ENCODE measurements at places on chromosomes 16 and 17.

GRCh38 chr17:32512328-32512727, 25.5 kb downstream of the CDK5R1 start:
- no peak for DNase-seq

- no peak for DNase-seq
Measured at GRCh38 chr17:49439305-49439672, 24.6 kb upstream of the PHB1 start.

- no peak for DNase-seq
Measured at GRCh38 chr16:56334761-56335160, 90.6 kb downstream of the AMFR start.

DNA sequence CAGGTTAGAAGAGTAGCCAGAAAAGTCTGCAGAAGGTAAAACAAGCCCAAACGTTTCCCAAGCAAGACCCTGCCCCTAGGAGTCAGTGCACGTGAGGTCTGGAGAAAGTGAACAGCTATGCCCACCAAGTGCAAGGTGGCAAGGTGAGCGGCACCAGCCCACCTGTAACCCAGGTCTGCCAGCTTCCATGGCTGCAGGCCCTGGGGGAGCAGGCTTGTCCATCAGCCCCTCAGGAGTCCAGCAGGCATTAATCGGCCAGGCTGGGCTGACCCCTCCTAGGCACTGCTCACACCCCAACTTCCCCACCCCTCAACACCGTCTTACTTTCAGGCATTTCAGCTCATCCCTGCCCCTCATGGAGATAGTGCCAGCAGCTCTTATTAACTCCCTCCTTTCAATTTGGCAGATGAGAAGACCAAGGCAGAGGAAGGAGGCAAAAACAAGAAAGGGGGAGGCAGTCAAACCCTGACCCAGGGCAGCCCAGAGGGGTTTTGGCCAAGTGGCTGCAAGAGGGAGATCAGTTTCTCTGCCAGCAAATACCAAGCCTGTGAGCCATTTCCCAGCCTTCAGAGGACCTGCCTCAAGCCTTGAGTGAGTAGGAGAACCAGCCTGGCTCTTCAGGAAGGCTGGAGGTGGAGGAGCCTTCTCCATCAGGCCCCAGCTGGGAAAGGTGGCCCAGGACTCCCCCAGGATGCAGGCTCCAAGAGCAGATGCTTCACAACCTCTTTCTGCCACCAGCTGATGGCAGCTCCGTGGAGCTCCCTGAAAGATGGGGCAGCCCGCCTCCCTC, 14.7 kb downstream of the BEAN1 start:
- no peak for DNase-seq

DNA sequence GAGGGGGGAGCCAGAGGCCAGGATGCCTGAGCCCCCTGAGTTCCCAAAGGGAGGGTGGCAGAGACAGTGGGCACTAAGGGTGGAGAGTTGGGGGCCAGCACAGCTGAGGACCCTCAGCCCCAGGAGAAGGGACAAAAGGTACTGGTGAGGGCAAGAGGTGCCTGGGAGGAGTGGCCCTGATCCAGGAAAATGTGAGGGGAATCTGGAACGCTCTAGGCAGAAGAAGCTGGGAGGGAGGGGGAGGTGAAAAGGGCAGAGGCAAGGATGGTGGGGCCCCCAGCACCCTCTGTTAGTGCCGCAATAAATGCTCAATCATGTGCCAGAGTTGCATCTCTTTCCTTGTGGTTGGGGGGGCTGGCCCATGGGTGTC, 1.1 kb downstream of the TCAP start:
- no peak for DNase-seq

DNA sequence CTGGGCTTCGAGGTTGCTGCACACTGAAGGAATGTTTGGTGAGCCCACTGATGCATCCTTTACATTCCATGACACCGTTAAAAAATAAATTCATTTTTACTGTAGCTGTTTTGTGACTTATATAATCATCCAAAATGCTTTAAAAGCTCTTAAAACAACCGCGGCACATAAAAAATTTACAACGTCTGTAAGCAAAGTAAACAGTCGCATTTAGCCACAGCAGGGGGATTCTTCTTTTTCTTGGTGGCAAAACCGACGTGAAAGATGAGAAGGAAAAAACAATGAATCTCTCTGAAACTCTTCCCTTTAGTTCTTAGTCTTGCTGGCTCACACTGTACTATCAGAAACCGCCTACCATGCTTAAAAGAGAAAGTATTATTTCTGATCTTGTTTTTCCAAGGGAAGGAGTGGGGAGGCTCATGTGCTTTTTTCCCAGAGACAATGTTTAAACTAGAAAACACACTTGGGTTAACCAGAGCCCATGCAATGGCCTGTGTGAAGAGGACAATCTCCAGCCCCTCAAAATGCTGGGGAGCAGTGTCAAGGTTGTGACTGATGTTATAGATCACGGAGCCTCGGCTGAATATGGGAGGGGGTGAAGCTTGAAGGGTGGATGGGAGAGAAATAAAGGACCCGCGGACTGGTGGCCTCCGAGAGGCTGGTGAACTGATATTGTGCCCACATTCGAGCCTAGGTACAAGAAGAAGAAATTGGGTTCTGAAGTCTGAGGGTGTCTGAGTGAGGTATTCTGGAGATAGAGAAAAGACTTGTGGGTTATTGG, 91.1 kb downstream of the IRF8 start:
- no peak for DNase-seq

- DNase-seq, result no peak
Measured at GRCh38 chr17:877630-878029, 95.5 kb downstream of the MRM3 start.

- no peak for DNase-seq
Measured at GRCh38 chr17:77613627-77614026, 344.9 kb upstream of the TNRC6C start.

DNA sequence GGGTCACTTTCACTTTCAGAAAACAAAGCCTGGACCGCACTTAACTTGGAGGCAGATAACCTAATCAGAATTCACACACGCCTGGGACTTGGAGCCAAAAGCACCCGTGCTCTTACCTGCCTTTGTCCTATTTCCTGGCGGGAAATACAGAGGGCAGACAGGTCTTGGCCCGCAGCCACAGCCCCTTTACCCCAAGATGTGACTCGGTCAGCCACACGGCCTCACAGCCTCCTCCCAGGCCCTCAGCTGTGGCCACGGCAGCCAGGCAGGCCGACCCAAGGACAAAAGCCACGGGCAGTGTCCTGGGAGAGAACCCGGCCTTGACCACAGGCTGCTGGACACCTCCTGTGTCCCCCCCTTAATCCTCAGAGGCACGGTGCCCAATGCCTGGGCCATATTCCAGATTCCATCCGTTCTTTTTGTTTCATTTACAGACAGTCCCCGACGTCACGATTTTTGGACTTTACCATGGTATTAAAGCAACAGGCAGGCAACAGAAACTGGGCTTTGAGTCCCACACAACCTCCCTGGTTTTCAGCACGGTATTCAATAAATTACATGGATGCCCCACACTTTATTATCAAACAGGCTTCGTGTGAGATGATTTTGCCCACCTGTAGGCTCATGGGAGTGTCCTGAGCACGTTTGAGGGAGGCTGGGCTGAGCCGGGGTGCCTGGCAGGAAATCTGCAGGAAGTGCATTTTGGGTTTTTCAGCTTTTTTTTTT, 30.1 kb upstream of the GAA start:
- no peak for DNase-seq

DNA sequence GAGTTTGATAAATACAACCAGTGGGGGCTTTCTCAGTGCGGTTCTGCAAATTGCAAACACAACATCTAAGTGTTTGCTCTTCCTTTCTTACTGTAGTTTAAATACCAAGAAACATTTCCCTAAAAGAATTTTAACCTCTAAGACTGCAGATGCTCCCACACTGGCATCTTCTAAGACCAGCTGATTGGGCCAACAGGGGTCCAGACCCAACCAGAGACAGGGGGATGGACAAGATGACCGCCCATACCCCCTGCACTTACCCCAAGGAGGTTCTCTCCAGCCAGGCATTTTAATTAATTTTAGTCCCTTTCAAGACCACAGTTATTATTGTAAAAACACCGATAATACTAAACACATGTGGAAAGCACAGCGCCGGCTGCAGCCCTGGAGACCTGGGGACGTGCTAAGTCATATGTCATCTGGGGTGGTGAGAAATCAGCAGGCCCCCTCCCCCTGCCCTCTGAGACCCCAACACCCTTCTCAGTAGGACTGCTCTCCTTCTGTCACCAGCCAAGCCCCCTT, 242.3 kb downstream of the SOX9 start:
- no peak for DNase-seq

DNA sequence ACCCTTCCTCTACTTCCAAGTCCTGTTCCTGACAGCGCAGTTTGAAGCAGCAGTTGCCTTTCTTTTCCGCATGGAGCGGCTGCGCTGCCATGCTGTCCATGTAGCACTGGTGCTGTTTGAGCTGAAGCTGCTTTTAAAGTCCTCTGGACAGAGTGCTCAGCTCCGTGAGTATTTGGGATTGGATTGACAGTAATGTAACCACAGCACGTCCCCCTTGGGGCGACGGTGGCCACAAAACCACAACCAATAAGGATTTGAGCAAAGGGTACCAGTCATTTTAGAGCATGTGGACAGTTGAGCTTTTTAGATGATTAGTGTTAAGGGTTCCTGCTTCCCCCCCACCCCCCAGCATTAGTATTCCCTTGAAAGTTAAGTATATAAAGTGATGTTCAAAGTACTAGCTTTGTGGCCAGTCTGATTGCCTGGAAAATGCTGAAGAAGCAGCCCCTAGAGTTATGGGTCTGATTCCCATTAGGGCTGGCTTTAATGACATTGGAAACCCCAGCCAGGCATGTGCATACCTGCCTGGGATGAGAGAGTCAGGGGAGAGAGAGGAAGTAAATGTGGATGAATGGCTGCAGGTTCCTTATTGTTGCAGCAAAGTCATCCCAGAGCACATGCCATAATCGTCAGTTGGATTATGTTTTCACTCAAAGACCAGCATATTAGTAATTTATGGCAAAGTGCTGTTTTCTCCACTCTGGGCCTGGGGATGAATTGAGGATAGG, 31.6 kb upstream of the SLC12A3 start:
- no peak for DNase-seq

DNA sequence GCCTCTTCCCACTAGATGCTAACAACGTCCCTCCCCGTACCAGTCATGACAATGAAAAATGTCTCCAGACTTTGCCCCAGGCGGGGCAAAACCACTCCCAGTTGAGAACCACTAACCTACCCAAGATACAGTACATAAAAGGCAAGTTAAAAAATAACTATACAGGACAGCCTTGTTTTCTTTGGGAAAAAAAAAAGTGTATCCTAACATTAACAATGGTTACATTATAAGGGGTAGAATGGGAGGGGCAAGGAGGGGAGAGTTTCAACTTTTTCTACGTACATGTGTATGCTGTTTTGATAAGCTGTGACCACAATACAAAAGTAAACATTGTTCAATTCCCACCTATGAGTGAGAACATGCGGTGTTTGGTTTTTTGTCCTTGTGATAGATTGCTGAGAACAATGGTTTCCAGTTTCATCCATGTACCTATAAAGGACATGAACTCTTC, 94.9 kb downstream of the TOX3 start:
- DNase-seq, result no peak

- no peak for DNase-seq
Measured at GRCh38 chr16:10646228-10646580, 48.5 kb downstream of the TEKT5 start.

DNA sequence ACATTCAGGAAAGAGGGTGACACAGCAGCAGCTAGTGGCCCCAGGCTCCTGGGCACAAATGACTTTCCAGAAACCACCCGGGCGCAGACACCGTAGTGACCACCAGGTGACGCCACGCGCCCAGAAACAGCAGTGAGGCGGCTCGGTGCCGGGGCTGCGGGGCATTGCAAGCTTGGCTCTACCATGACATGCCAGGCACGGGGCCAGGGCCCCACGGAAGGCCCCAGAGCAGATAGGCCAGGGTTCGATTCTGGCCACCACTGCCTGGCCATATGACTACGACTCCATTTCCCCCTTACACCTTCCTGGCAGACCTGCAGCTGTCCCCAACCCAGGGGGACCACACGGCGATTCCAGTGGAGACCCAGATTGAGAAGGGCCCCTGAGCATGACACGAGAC, 6.7 kb downstream of the RHBDF1 start:
- peak; percentile 81 for DNase-seq

DNA sequence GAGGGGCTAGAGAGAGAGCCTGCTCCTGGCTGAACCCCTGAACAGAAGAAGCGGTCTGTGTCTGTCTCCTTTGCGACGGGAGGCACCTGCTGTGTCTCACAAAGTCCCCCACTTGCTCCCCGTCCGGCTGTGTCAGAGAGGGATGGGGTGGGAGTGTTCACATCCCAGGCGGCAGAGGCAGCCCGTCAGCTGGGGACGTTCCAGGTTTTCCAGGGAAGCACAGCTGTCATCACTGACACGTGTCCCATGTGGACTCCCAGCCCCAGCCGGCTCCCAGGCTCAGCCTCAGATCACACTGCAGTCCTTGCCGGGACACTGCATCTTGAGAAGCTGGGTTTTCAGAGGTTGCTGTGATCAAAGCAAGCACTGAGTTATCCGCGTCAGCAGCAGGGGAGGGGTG, 1.6 kb downstream of the TELO2 start:
- DNase-seq, result no peak

GRCh38 chr16:53080345-53081031, 25.7 kb downstream of the CHD9 start:
- DNase-seq, result no peak

DNA sequence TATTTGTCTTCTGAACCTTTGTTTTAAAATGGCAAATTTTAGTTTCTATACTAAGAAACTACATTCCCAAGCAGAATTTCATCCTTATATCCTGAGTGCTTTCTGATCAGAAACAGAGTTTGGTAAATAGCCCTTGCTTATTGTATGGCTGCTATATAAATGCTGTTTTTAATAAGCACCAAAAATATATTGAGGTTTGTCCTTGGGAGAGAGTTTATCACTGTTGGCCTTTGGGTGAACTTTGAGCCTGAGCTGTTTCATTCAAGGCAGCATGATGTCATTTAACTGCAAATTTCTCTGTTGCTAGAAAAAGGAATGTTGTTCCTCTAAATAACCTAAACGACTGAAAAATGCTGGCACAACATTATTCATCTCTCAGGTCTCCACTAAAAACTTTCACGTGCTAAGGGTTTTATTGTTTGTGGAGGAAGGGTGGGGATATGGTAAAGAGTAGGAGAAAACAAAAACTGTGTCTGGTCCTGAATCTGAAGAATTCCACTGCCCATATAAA, 334.3 kb upstream of the TBX2 start:
- no peak for DNase-seq

- DNase-seq, result no peak
Measured at GRCh38 chr16:58732545-58733247, 1.4 kb downstream of the GOT2 start.
